ENCODE measurements at places on chromosomes 6 and 20.

GRCh38 chr6:105209950-105210706, 30.3 kb upstream of the POPDC3 start:
- no peak for DNase-seq

DNA sequence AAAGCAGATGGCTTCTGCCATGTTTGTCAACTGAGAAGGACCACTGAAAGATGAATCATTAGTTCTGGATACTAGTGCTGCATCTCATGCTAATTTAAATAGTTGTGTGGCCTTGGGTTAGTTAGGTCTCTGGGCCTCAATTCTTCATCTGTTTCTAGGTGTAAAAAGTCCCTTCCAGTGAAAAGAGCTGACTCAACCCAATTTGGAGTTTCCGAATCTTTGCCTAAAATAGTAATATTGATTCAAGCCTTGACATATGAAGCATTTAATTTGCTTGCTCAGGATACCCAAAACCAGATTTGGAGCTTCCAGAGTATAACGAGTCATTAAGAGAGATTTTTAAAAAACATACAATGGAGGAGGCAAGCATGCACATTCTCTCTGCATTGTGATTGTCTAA, 163.9 kb downstream of the LMBRD1 start:
- no peak for DNase-seq

DNA sequence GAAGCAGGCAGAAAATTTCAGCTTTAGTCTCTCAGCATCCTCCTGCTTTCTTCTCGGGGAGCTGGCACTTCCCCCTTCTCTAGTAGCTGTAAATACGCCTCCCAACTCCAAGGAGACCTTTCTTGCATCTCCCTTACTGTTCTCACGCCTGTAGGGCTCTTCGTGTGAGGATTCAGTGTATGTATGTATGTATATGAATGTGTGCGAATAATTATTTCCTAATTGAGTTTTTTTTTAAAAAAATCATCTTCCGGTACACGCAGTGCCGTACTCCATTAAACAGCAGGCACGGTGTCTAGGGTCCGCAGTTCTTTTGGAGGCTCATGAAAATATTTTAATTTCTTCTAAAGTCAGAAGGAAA, 85.4 kb downstream of the HFE start:
- DNase-seq = peak; percentile 22

GRCh38 chr20:25380945-25381614, 9.6 kb downstream of the ABHD12 start:
- no peak for DNase-seq

DNA sequence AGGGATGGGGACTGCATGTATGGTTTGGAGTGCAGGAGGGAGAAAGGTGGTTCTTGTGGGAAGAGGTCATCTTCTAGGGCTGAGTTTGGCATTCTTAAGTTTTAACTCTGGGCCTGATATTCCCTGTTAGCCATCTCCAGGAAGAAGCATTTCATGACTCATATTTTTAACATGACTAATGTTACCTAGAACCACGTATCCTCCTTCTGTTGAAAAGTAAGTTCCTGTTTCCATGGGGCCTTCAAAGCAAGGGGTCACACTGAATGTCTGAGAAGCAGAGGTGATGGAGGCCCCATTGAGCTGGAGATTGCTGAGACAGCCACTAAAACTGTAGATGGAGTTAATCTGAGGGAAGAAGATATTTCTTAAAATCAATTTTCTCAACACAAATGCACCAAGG, 30.2 kb downstream of the FAM229B start:
- no peak for DNase-seq

DNA sequence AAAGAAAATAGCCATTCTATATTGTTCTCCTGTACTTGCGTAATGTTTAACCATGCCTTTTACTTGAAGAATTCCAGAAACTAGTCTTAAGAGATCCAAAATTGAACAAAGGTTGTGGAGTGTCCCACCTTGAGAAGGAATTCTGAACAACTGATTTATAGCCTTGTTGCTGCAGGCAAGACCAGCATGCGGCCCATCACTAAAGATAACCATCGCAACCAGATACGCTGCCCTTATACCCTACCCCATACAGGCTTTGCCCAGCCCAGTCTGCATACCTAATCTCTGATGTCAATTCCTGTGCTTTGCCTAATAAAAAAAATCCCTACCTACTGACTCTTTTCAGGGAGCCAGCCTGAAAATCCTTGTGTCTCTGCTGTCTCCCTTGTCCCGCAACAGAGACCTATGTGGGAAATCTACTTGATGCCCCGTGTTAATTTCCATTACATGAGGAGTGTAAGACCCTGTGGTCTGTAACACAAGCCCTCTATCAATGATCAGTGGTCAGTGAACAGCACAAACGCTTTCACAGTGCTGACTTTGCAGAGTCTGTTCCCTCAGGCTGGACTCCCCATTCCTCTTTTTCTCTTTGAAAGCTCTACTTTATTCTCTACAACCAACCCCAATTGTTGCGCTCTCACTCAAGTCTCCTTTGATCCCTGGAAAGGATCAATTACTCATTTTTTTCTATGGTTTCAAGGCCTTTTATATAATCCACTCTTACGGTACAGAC, 125.7 kb upstream of the BTBD3 start:
- no peak for DNase-seq

DNA sequence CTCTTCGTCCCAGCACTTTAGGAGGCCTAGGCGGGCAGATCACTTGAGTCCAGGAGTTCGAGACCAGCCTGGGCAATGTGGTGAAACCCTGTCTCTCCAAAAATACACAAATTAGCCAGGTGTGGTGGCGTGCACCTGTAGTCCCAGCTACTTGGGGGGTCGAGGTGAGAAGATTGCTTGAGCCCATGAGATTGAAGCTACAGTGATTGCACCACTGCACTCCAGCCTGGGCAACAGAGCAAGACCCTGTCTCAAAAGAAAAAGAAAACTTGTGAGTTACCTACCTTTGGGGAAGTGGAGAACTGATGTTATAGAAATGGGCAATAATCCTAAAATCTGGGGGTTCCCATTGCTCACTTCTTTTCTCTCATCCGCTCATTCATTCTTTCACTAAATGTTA, 58.0 kb downstream of the E2F3 start:
- DNase-seq = no peak
